ENCODE measurements at places on chromosomes 1 and 21.

GRCh38 chr1:33727310-33727709, 136.6 kb upstream of the HMGB4 start:
- DNase-seq, result no peak

- DNase-seq, result peak; percentile 100
Measured at GRCh38 chr1:4071653-4072052, 171.6 kb upstream of the C1orf174 start.

DNA sequence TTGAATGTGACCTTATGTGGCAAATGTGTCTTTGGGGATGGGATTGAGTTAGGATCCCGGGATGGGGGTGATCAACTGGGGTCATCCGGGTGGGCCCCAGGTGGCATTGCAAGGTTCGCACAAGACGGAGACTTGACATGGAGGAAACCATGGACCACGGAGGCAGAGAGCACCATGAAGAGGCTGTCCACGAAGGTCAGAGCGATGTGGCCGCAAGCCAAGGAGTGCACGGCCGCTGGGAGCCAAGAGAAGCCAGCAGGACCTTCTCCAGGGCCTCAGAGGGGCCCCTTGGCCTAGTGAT, 22.3 kb upstream of the COL18A1 start:
- DNase-seq, result no peak

DNA sequence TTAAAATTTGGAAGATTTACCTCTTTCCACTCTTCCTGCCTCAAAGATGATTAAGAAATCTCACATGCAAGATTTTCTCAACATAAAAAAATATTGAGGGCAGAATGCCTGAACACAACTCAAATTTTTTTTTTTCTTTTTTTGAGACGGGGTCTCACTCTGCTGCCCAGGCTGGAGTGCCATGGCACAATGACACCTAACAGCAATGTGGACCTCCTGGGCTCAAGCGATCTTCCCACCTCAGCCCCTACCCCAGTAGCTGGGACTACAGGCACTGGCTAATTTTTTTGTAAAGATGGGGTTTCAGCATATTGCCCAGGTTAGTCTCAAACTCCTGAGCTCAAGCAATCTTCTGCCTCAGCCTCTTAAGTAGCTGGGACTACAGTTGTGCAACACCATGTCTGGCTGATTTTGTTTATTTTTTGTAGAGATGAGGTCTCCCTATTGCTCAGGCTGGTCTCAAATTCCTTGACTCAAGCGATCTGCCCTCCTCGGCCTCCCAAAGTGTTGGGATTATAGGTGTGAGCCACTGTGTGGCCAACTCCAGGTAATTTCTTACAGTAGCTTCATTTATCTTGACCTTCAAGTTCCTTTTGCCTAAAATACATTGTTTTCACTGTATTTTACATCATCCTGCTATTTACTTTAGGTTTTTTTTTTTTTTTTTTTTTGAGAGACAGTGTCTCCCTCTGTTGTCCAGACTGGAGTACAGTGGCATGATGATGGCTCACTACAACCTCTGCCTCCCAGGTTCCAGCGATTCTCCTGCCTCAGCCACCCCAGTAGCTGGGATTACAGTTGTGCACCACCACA, 10.4 kb downstream of the NUCKS1 start:
- DNase-seq, result no peak

GRCh38 chr1:167899253-167899681, 14.7 kb downstream of the ADCY10 start:
- DNase-seq, result no peak

GRCh38 chr21:36229181-36229580, 72.6 kb downstream of the DOP1B start:
- DNase-seq, result no peak

DNA sequence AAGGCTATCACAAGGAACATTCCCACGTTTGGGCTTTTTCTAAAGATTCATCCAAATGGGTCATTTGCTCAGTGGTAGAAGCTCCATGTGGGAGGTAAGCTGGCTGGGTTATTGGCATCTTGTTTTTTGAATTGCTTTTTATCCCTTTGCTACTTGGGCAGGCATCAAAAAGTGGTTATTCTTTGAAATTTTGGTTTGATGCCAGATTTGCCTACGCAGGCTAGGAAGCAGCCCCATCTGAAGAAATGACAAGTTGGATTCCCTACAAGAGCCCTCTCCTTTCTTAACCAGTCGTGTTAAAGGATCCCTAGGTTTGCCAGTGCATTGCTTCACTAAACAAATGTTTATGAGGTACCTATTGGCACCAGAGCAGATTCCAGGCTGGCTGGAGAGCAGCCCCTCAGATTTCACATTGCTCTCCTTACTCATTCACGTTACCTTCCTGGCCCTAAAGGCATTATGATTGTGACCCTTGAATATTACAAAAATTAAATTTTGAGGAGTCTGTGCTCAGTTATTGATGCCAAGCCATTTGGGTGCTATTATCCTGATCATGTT, 38.8 kb downstream of the ARID1A start:
- DNase-seq, result no peak

- DNase-seq, result no peak
Measured at GRCh38 chr1:207965392-207966387, 54.8 kb upstream of the CD34 start.

DNA sequence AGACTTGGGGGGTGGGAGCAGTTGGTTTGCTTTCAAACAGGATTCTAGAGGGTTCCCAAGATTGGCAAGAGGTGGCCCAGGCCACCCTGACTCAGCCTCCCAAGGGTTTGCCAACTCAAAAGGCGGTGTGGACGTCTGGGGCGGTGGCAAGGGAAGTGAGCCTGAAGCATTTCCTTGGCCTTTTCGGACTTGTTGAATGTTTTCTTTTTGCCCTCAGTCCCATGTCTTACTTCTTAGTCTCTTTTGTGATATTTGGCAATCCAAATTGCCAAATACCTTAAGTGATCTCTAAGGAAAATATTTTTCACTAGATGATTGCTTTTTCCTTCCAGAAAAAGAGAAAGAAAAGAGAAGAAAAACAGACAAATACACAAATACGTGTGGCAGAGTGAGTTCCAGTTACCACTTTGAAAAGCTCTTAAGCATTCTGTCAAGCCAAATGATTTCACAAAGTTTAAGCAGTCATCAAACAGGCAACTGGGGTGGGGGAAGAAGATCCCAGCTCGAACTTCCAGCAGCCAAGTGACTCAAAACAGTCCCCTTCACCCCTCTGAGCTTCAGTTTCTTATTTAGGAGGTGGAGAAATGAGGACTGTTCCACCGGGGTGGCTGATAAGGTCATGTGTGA, 374.6 kb upstream of the USP24 start:
- DNase-seq, result no peak

GRCh38 chr1:113783254-113784103, 24.2 kb upstream of the PHTF1 start:
- no peak for DNase-seq

DNA sequence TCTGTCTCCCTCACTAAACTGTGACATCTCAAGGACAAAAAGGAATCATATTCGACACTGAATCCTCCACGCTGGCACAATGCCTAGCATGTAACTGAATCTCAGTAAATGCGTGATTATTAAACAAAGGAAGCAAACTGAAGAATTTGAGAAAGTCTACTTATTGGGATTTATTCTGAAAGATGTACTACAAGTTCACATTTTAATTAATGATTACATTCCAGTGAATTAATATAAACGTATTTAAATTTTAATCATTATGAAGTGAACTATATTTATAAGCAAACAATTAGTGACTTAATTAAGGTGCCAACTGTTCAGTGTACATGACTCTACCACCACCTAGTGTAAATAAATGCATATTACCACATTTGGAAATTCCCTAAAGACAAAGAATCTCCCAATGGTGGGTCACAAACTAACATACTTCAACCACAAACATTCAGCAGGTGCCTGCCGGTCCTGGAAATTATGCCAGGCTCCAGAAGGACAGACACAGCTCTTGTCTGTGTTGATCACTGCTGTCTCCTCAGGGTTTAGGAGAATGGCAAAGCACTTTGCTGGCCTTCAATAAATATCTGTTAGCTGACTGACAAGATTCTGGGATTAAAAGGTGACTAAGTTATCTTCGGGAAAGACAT, 56.3 kb downstream of the SMYD3 start:
- peak; percentile 94 for DNase-seq

DNA sequence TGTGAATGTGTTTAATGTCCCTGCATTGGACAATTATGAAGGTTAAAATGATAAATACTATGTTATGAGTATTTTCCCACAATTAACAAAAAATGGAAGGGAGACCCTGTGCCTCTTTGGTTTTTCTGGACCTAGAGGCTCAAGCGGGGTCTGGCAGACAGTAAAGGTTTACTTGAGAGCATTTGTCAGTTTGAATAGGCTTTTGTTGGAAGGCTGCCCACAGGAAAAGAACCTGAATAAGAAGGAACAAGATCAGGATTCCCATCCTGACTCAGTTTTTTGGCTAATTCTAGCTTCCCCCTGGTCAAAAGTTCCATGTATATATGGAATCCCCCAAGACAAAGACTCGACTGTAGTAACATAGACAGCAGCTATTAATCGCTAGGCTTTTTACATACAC, 150.9 kb upstream of the JUN start:
- DNase-seq, result no peak

- DNase-seq, result no peak
Measured at GRCh38 chr1:212819726-212820125, 27.7 kb downstream of the SPATA45 start.

GRCh38 chr1:227756172-227756959, 21.1 kb downstream of the SNAP47 start:
- no peak for DNase-seq

DNA sequence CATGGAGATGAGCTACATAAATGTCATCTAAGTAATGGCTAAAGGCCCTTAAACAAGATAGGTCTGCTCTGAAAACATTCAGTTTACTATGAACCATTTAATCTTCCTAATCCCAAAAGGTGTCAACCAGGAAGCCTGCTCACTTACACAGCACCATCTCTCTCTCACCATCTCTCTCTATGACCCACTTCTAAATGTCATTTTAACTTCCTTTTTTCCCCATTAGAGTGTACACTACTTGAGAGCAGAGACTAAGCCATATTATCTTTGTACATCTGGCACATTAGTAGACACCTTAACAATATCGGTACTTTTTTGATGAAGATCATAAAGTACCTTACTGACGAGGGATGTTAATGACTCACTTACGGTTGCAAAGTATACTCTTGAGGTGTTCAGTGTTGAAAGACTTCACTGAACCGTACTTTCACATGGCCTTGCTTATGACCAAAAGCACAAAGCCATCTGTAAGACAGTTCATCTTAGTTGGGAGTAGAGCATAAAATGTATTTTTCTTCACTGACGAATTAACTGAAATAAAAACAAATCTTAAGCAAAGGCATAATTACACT, 25.4 kb downstream of the FBXO42 start:
- no peak for DNase-seq

- DNase-seq, result no peak
Measured at GRCh38 chr1:19644681-19645410, 735 bp downstream of the NBL1 start.

GRCh38 chr21:42056996-42057689, 14.0 kb upstream of the UMODL1 start:
- no peak for DNase-seq

DNA sequence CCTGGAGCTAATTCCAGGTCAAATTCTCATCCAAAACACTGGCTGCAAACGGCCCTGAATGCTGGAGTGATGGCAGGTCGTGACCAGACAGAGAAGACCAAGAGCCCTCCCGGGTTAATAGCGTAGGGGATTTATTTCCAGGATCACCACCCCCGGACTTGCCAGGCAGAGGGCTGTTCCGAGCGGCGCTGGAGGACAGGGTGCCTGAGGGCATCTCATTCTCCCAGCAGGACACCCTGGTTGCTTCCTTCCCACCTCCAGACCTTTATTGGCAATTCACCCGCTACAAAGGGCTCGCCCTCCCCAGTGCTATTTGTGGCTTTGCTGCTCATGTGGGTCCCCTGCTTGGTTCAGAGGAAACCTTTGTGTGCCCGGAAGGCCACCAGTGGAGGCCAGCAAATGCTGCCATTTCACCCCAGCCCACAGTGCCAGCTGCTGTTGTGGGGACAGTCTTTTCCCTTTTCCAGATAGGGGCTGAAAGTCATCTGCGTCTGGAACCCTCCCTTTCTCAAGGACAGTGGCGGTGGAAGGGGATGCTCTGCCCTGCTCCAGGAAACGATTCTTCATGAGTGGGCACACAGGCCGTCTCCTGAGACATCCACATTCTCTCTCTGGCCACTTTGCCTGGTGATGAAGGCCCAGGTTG, 19.0 kb upstream of the C1orf174 start:
- DNase-seq, result no peak

- no peak for DNase-seq
Measured at GRCh38 chr1:182426442-182427430, 23.2 kb upstream of the RGSL1 start.

DNA sequence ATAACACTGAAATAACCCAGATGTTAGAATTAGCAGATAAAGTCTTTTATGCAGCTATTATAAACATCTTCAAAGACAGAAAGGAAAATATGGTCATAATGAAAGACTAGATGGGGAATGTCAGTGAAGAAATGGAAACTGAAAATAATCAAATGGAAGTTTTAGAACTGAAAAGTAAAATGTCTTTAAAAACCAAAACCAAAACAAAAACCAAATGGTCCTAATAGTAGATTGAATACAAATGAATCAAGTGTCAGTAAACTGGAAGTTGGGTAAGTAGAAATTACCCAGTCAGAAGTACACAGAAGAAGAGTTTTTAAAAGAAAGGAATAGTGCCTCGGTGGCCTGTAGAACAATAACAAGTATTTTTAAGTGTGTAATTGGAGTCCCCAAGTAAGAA, 72.7 kb downstream of the SYCP1 start:
- DNase-seq, result no peak

DNA sequence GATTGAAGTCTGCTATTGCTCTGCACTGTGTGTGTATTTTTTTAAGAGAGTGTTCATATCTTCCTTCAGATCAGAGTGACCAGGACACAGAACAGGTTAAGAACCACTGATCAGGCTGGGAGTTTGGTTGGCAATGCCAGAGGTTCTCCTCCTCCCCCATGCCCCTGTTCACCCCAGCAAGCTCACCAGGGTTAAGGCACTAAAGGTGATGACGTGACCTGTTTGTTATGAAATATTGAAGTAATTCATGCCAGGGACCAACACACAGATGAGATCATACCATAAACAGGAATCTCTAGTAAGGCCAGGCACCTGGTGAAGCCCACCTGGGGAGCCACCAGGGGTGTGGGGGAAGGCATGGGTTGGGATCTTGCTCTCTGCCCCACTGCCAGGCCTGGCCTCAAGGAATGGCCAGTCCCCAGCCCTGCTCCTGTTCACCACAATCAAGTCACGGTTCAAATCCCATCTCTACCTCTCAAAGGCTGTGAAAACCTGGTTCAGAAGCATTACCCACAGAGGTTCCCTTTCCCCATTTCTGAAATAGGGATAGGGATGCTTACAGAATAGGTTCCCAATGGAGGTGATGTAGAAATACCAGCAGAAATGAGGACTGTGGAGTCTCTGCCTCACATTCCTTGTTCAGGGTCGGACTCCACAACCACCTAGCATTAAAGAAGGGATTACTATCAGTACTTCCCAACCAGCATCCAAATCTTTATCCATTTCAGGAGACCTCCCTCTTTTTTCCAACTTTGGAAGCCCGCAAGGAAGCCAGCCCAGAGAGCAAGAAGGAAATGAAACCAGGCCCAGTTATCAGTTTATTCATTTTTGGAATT, 2.4 kb downstream of the ID3 start:
- DNase-seq, result no peak
